ENCODE measurements at places on chromosomes 5 and 9. TPM values are rescaled to one million over a fixed set of nuclear protein-coding genes. Genes with fewer than 3 reads are reported as not detected.

CNTFR gene
- polyA plus RNA-seq, result 1.7 TPM

GRCh38 chr5:34439601-34440000 lies 216.5 kb upstream of the RAI14 start:
- no peak for DNase-seq

DNA sequence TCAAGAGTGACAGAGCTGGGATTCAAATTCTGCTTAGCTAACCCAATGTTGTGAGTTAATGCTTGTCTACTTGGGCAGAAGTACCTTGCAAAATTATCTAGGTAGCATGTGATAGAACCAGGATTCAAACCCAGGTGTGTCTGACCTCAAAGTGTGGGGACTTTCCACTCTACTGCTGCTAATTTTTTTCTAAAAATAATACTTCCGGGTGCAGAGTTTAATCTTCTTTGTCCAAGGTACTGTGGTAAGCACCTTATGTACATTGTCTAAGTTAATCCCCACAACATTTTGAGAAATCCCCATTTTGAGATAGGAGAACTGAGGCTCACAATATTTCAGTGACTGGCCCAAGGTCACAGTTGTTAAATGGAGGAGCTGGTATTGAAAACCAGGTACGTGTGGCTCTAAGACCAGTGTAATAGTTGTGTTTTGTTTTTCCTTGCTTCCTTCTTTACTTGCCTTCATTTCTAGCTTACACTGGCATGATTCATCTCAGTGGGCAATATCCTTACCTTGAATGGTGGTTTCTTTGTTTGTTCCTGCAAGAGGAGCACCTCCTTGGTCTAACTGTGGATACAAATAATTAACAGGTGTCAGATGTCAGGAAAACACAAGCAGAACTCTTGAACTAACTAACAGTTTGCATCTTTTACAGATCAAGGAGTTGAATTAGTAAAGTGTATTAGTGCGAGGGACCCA lies 7.5 kb downstream of the ALDOB start:
- DNase-seq, result no peak

GRCh38 chr5:90221951-90222350 lies 187.6 kb downstream of the CETN3 start:
- DNase-seq, result no peak

- DNase-seq, result no peak
These were observed 401.9 kb upstream of the PDE4D start for GRCh38 chr5:60295423-60295822.

CDX1 gene
- polyA plus RNA-seq, result 0.39 TPM

- no peak for DNase-seq
These were observed 298.4 kb downstream of the KCTD16 start for GRCh38 chr5:144469106-144469505.

- no peak for DNase-seq
These were observed 95.0 kb downstream of the KIAA1958 start for GRCh38 chr9:112581469-112582176.

GRCh38 chr5:146475190-146475780 lies 28.2 kb downstream of the TCERG1 start:
- DNase-seq, result no peak

PRRC2B gene
- polyA plus RNA-seq, result 37.4 TPM

TXNDC8 gene
- not detected for polyA plus RNA-seq

GRCh38 chr5:8471581-8471980 lies 602.6 kb downstream of the MTRR start:
- no peak for DNase-seq

RMI1 gene
- polyA plus RNA-seq, result 2.9 TPM

FOXD4L3 gene
- polyA plus RNA-seq, result not detected

- DNase-seq, result no peak
These were observed 15.3 kb downstream of the TRMO start for GRCh38 chr9:97907046-97907445.

CTSL gene
- 237 TPM for polyA plus RNA-seq

GRCh38 chr5:149221326-149221725 lies 50.3 kb upstream of the AFAP1L1 start:
- DNase-seq, result no peak

DNA sequence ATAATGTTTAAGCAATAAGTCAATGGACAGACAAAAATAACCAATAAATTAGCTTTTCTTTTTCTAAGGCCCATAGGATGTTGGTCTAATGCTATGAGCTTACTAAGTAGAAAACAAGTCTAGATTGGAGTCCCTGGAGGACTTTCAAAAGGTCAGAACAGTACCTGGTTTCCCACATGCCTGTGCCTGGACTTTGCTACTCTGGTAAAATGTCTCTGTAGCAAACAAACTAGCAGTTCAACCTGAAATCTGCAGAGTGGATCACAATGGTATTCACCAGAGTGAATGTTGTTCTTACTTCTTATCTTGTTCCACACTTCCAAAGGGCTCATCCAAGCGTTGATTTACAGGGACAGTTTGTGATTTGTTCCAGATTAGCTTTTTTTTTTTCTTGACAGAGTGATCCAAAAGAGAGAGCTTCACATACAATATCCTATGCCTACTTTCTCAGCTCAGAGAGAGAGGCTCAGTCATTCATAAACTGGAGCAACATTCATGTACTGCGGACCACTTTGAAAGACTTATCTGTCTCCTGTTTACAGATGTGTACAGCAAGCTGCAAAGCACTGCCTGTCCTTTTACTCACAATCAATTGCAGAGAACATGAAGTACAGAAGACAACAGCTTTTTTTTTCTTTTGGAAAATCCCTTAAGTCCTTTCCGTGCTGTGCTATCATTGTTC lies 466.1 kb downstream of the SPATA31D1 start:
- no peak for DNase-seq

DNA sequence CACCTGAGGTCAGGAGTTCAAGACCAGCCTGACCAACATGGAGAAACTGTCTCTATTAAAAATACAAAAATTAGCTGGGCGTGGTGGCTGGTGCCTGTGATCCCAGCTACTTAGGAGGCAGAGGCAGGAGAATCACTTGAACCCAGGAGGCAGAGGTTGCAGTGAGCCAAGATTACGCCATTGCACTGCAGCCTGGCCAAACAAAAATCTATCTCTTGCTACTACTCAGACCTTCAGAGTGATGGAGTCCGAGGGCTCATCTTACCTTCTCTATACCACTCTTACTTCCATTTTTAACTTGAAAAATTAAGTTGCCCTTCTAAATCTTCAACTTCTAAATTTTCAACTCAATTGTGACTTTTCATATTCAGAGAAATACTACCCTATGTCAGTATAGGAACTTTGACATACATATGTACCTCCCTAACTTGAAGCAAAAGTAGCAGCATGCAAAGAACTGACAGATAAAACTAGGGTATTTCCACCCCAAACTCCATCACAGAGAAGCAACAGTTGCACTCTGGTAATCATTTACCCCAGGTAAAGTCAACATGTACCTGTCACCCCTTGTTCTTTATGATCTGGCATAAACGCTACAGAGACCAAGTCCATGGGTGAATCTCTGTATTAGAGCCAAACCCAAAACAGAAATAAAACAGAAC lies 11.4 kb downstream of the ZFAND5 start:
- no peak for DNase-seq

GRCh38 chr5:180950291-180950949 lies 38.2 kb upstream of the BTNL3 start:
- DNase-seq, result no peak

DNA sequence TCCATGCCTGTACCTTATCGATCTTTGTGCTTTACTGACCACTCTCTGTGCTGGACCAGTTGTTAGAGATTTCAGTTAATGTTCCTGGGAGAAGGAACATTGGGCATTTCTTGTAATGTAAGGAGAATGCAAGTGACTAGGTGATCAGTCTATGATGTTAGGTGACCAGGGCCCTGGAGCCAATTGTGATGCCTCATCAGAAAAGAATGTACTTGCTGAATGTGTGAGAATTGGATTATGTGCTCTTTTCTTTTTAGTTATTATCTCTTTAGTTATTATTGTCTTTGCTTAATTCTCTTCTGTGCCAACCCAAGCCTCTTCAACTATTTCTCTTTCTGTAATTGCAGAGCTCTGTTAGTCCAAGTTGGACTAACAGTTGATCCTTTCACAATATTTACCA lies 92.9 kb downstream of the LRRC70 start:
- no peak for DNase-seq

PCDHB16 gene
- polyA plus RNA-seq, result 0.67 TPM

- no peak for DNase-seq
These were observed 8.3 kb downstream of the DIMT1 start for GRCh38 chr5:62395210-62395950.

DNA sequence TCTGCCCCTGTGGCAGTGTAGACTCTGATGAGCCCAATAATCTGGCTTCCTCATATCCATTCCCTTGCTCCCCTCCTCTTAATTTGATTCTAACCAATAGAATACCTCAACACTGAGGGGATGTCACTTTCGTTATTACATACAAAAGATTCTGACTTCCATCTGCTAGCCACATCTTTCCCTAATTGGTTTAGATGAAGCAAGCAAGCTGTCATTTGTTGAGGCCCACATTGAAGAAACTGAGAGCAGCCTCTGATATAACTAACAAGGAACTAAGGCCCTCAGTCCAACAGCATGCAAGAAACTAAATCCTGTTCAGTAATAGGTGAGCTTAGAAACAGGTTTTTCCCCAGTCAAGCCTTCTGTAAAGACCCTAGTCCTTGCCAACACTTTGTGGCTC lies 5.8 kb downstream of the ADAMTS6 start:
- no peak for DNase-seq

- no peak for DNase-seq
These were observed 20.8 kb upstream of the COL15A1 start for GRCh38 chr9:98922721-98923435.

RANBP3L gene
- polyA plus RNA-seq, result 8.7 TPM

DNA sequence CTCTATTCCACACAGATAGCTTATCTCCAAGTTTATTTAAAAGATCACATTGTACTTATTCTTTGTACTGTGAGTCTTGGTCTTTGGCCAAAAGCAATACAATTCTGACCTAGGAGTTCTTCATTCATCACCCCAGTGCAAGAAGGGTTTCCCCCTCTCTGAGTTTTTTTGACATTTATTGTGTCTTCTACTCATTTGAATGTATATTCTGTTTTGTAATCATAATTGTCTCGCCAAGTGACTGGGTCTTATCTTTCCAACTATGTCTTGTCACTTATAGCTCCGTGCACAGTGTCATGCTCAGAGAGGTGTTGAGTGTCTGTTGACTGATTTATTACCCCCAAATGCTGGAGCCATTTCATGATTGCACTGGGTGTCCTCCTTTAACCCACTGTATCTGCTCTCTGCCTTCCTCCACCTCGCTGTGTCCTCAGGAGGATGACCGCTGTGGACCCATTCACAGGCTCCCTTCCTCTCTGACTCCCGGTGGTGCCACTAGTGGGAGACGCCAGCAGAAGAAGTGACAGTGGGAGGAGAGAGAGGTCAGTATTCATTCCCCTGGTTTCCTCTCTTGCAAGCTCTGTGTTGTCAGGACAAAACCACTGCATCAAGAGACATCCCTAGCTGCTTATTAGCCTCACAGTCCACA lies 11.2 kb upstream of the TRIO start:
- DNase-seq, result no peak

- peak; percentile 42 for DNase-seq
These were observed 36.0 kb downstream of the NDUFS6 start for GRCh38 chr5:1836891-1837880.

GRCh38 chr5:170378740-170379139 lies 10.4 kb downstream of the KCNMB1 start:
- no peak for DNase-seq

GRCh38 chr5:171736976-171737891 lies 48.4 kb upstream of the SMIM23 start:
- peak; percentile 29 for DNase-seq

- no peak for DNase-seq
These were observed 42.6 kb downstream of the ZDHHC21 start for GRCh38 chr9:14650596-14650995.

- DNase-seq, result peak; percentile 69
These were observed 165.8 kb upstream of the CDH6 start for GRCh38 chr5:31027721-31028120.

TPM2 gene
- 287 TPM for polyA plus RNA-seq

- DNase-seq, result no peak
These were observed 252.5 kb downstream of the NNT start for GRCh38 chr5:43855452-43855851.

ZNF658 gene
- 3.1 TPM for polyA plus RNA-seq

PCA3 gene
- polyA plus RNA-seq, result 0.11 TPM

- no peak for DNase-seq
These were observed 74.9 kb upstream of the NIPAL4 start for GRCh38 chr5:157384971-157385709.

DNA sequence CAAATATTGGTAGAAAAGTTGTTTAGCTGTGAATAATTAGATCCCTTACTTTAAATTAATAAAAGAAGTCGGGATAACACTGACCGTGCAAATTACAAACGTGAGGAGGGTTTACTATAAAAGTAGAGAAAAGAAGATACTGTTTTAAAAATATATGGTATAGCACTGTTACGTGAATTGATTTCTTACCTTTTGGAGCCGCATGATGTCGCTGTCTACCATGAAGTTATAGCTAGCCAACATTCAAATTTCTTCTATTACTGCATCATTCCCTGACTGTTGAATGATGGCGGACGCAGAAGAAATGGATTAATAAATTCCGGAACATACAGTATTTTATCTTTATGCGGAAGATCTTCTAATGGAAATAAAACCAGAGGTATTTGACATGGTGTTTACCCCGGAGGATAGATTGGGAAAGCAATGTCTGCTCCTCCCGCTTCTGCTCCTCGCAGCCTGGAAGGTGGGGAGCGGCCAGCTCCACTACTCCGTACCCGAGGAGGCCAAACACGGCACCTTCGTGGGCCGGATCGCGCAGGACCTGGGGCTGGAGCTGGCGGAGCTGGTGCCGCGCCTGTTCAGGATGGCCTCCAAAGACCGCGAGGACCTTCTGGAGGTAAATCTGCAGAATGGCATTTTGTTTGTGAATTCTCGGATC lies at the start of gene PCDHA6:
PCDHA6 (plus strand) TSS at position 257 of the 658 bp plus-strand sequence; CDS start at position 389, 132 bp downstream.
- DNase-seq, result no peak
